ENCODE measurements at places on chromosomes 4 and X.
A peak's percentile ranks its signal among the peaks of the same experiment; 100 is the strongest.

- no peak for DNase-seq
These were observed 315.7 kb downstream of the FBXW7 start for GRCh38 chr4:152220201-152220666.

- DNase-seq = peak; percentile 4
These were observed 416.3 kb downstream of the PCDH10 start for GRCh38 chr4:133565379-133565778.

GRCh38 chrX:132774010-132774714 lies 184.3 kb downstream of the HS6ST2 start:
- no peak for DNase-seq

DNA sequence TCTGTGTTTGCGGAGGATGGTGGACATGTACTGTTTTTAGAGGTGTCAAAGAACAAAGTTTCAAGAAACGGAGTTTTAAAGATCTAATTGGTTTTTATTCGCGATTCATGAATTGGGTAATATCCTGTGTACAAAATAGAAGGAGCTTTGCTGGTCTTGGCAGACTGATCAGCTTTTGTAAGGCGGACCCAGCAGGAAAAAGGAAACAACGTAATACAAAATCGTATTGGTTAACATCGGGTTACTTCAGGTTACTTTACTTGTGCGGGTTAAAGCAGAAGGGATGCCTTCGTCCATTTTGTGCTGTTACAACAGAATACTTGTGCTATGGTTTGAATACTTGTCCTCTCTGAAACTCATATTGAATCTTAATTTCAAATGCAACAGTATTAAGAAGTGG lies 11.4 kb upstream of the NYX start:
- DNase-seq = no peak

DNA sequence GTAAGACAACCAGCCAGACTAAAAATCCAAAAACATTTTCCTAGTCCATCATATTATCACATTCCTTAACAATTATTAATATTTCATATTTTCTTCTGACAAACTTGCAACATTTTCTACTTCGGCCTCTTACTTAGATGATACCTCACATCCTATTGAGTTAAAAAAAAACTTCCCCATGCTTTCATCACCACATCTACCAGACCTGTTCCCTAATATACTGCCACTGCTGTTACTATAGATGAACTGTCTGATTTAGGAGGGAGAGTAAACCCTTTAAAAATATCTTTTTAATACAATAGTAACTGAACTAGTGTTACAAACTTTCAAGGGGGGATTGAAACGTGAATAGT lies 1.5 kb downstream of the FAM200B start:
- no peak for DNase-seq

- DNase-seq = no peak
These were observed 416.5 kb upstream of the SMIM31 start for GRCh38 chr4:164337219-164337944.

- no peak for DNase-seq
These were observed 9.8 kb upstream of the UTP3 start for GRCh38 chr4:70678383-70678999.

GRCh38 chr4:2937986-2938385 lies 25.2 kb downstream of the NOP14 start:
- no peak for DNase-seq

DNA sequence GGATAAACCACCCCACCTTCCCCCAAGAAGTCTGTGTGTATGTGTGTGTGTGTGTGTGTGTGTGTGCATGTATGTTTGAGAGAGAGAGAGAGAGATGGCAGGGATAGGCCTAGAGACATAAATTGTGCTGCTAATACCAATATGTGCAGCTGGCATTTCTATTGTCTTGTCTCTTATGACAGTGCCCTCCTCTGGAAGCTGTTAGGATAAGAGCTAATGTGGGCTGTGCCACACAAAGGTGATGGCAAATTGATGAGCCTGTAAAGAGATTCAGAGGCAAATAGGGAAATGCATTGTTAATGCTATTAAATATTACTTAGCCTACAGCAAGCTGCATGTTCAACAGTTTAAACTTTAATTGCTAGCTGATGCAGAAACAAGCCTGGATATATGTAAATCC lies 332.0 kb downstream of the NKX6-1 start:
- no peak for DNase-seq

GRCh38 chrX:153459986-153460385 lies 10.4 kb downstream of the HAUS7 start:
- no peak for DNase-seq

DNA sequence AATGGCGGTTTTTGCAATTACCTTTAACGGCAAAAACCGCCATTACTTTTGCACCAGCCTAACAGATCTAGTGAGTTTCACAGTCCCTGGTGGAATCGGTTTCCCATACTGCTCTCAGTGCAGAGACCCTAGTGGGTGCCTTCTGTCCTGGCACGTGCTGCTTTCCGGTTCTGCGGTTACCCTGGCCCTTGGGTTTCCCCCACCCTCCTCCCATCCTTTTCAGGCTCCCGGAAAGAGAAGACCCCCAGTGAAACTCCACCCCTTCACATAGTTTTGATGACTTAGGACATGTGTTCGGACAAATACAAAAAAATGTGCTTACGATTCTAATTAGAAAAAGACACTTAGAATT lies 36.9 kb downstream of the NLGN3 start:
- DNase-seq = no peak

- no peak for DNase-seq
These were observed 49.5 kb upstream of the IBSP start for GRCh38 chr4:87749883-87750282.

- DNase-seq = no peak
These were observed 1871.5 kb downstream of the ARAP2 start for GRCh38 chr4:34372815-34373214.

GRCh38 chrX:132718431-132718958 lies 229.7 kb upstream of the MBNL3 start:
- DNase-seq = no peak

DNA sequence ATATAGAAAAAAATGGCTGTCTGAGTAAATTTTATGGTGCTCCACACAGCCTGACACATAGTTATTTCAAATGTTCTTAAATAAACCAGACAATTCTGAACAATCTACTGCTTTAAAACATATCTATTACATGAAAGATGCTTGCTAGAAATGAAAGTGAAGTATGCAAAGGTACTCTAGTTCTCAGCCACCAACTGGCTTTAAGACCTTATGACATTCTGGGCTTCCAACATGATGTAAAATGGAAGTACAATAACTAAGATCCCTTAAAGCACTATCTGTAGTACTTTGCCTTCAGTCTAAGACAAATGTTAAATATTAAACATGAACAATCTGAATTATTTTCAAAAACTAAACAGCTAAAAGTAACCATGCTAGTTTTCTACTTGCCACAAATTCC lies 17.3 kb downstream of the HUWE1 start:
- DNase-seq = no peak

DNA sequence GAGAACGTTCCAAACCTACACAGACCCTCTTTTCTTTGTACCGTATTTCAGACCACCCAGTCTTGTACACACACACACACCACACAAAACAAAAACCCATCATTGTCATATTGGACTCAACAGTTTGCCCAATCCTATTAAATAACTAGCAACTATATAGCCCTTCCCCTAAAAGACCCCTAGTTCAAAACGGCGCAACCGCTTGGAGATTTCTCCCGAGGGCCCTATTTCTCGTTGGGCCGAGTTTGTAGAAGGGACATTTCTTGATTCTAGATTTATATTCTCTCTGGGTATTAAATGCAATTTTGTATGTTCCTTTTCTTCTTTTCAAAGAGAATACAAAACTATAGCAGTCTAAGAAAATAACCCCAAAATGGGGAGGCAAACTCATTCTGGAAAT lies 547 bp upstream of the PDGFRA start:
- DNase-seq = peak; percentile 13

- no peak for DNase-seq
These were observed 391.0 kb downstream of the SPRY1 start for GRCh38 chr4:123787512-123788080.

GRCh38 chrX:149962859-149963757 lies 24.8 kb upstream of the EOLA2 start:
- peak; percentile 41 for DNase-seq

Data from SK-N-DZ (cell line).